Neural crest cell (in vitro differentiated cells): ENCODE measurements at places on chromosomes 3 and 15.

GRCh38 chr15:43511012-43511885 is 6.2 kb upstream of the MAP1A start:
- peak; percentile 16 for DNase-seq

GRCh38 chr3:138578141-138578540 is 15.9 kb downstream of the CEP70 start:
- no peak for DNase-seq

GRCh38 chr3:32004113-32004765 is 22.7 kb downstream of the ZNF860 start:
- no peak for DNase-seq

- no peak for DNase-seq
Measured at GRCh38 chr15:75161106-75161916, 40.4 kb upstream of the C15orf39 start.

DNA sequence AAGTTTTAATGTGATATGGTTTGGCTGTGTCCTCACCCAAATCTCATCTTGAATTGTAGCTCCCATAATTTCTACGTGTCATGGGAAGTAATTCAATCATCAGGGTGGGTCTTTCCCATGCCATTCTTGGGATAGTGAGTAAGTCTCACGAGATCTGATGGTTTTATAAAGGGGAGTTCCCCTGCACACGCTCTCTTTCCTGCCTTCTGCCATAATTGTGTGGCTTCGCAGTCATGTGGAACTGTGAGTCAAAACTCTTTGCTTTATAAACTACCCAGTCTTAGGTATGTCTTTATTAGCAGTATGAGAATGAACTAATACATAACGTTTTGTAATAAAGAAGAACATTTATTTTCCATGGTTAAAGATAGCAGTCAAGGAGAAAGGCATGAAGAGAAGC is 39.2 kb upstream of the GOLIM4 start:
- no peak for DNase-seq
